ENCODE measurements at places on chromosomes 11 and 22.

- no peak for DNase-seq
Measured at GRCh38 chr11:96474263-96474662, 84.5 kb downstream of the JRKL start.

- DNase-seq: no peak
Measured at GRCh38 chr22:49359076-49359475, 468.6 kb downstream of the BRD1 start.

GRCh38 chr11:66835768-66836405, 7.4 kb upstream of the RCE1 start:
- no peak for DNase-seq

DNA sequence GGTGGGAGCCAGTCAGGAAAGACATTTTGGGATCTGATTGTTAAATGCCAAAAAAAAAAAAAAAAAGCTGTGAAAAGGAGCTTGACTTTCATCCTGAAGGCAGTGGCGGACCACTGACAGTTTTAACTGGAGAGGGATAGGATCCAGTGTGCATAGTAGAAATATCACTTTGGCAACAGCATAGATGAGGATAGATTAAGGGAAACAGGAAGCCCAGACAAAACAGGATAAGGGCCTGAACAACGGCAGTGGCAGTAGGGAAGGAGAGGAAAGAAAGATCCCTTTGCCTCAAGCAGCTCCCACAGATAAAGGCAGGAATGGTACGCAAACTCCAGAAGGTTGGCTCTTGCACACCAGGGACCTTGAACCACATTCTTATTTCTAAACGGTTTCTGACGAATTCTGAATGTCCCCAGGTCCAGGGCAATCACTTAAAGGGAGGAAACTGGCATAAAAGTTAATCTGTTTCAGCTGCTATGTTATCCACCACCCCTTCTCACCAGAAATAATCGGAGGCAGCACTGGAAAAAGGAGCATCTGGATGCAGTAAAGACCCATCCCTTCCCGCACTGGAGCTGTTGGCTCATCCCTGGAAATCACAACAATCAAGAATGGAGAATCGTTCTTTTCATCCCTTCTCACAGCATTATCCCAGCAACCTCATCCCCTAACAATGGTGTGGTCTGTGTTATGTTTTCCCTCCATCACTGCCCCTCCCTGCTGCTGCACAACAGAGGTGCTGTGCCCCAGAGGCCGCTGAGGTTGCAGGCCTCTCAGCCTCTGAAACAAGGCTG, 99.1 kb downstream of the GAB2 start:
- no peak for DNase-seq

DNA sequence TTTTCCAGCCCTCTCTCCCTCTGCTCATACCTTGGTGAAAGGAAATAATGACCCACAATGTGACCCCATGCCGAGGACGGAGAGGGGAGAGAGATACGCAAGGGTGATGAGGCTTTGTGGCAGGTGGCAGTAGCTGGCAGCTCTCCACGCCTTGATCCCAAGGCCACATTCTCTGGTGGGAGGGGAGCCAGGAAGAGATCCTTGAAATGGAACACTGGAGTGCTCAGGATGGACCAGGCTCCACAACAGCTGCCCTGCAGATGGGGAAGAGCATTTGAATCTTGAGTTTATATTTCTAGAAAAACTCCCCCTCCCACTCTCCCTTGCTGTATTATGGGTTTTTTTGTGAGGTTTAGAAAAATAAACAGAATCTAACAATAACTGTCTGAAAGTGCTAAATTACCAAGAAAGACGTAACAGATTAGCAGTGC, 61.6 kb upstream of the CDON start:
- no peak for DNase-seq

- DNase-seq: no peak
Measured at GRCh38 chr11:107731941-107732688, 20.3 kb upstream of the SLN start.

DNA sequence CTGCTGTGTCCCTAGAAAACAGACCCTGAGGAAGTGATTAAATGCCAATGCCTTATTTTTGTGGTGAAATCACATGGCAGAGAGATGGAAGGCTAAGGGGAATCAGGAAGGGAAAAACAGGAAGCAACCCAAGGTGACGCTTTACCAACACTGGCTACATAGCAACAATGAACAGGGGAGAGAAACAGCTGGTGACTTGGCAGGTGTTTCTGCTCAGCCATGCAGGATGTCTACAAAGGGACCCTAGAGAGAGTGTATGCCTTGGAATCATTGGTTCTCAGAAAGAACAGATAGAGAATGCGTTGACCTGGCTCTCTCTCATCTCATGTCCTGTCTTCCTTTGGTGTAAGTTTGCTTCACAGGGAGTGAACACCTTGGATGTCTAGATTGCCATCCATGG, 911.9 kb downstream of the OPCML start:
- no peak for DNase-seq

- no peak for DNase-seq
Measured at GRCh38 chr11:100831929-100832494, 144.9 kb downstream of the ARHGAP42 start.

DNA sequence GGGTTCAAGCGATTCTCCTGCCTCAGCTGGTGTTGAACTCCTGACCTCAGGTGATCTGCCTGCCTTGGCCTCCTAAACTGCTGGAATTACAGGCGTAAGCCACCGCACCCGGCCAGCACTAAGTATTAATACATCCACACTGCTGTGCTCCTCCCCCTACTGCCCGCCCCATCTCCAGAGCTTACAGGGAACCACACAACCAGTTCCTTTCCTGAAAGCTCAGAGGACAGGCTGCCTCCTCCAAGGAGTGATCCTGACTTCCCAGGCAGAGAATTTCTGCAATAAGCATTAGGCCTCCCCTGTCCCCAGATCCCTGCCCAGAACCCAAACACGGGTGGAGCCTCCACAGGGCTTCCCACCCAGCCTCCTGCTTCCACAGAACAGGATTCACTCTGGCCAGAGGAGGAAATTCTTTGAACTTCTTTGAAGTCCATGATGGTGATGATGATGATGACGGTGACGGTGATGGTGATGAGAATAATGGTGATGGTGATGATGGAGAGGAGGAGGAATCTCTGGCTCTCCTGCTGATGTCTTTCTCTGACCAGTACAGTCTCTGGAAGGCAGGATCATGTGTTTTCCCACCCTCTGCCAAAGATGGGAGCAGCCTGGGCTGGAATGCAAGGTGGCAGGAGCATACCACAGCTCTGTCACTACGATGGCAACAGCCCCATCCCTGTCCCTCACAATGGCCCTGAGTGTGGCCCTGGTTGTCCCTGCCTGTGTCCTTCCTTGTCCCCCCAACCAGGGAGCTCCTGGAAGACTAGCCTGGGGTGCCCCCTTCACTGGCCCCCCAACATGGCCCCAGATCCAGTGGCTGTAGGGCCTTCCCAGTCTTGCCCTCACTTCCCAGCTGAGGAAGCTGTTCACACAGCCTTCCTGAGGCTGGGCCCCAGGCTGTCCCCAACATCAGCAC, 33.5 kb upstream of the CSNK1E start:
- DNase-seq: peak; percentile 87

GRCh38 chr11:129910360-129910759, 15.0 kb upstream of the NFRKB start:
- no peak for DNase-seq

DNA sequence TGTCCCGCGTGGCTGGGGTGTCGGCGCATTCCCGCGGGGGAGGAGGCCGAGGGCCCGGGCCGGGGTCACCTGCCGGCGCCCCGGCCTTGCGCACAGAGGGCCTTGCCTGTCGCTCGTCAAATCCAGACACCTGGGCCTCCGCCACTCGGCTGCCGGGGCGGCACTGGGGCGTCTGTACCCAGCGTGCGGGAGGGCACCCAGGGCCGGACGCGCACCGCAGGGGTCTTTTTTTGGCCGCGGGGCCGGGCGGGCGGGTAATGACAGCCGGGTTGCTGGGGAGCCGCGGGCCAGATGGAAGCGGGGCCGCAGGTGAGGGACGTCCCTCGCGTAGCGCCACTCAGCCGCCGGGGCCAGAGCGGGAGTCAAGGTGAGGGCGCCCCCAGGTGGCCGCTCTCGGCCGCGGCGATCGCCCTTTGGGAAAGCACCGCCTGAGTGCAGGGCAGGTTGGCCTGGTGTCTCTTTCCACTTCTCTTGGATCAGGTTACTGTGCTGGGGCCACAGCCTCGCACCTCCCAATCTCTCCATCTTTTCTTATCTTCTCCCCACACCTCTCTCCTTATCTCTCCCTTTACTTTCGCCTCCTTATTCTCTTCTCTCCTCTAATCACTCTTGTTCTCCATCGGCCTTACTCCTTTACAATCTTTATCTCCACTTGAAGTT, 3.5 kb downstream of the PHLDB1 start:
- DNase-seq: no peak

- DNase-seq: no peak
Measured at GRCh38 chr11:109147726-109148125, 274.3 kb upstream of the C11orf87 start.

- no peak for DNase-seq
Measured at GRCh38 chr22:19115628-19116027, 6.6 kb downstream of the DGCR2 start.

- no peak for DNase-seq
Measured at GRCh38 chr11:45993531-45994001, 71.1 kb downstream of the LARGE2 start.

DNA sequence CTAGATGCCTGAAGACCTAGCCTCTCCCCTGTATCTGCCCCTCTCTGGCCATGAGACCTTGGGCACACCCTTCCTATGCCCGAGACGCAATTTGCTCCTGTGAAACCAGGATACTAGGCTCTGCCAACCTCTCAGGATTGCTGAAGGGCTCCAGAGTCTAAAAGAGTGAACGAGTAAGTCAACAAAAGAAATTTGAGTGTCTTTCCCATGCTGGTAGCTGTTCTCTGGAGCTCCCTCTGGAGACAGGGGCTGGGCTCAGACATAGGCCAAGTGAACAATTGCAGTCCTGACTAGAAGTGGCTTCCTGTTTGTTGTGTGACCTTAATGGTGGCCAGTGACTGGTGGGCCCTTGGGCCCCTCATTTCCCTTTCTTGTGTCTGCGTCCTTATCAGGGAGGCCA, 189.0 kb upstream of the NARS2 start:
- no peak for DNase-seq

GRCh38 chr22:23781511-23782183, 5.1 kb upstream of the SMARCB1 start:
- no peak for DNase-seq

GRCh38 chr11:105821781-105822180, 200.3 kb downstream of the MSANTD4 start:
- DNase-seq: no peak

DNA sequence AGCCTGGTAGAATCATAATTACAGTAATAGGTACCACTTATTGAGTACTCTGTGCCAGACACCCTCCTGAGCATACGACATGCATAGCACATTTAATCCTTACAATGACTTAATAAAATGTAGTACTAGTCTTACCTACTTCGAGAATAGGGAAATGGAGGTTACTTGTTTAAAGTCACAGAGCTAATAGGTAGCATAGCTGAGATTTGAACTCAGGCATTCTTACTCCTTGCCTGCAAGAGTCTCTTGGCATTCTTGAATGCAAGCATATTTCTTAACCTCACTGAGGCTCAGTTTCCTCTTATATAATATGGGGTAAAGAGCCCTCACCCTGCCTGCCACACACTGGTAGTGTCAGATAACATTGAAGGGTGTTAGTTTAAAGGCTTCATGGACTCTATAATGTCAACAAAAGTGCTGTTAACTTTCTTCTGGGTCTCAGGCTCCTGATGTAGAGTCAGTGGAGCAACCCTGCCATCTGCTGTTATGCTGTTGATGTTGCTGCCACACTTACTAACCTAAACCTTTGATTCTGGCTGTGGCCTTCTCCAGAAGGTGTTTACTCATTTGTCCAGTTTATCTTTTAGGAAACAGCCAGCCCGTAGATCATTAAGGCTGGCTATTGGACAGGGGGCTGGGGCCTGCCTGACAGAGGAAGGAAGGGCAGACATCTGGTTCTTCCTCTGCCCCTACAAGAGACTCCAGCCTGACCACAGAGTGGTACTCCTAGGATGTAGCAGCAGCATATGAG, 18.9 kb downstream of the LIMK2 start:
- peak; percentile 35 for DNase-seq

GRCh38 chr11:131785801-131786200, 415.4 kb downstream of the NTM start:
- no peak for DNase-seq

DNA sequence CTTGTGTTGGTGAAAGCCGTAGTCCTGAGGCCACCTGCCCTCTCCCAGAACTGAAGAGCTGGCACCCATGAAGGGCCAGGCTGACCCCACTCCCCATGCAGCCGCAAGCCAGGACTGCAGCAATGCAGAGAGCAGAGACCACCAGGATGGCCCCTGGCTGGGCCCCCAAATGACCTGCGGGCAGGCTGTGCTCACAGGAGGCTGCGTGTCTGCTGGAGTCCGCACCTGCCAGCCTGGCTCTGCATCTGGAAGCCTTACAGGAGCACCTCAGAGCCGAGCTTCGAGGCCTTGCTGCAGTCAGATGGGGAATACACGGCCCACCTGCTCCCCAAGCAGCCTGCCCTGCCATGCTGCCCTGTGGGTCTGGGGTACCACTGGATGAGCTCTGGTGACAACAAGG, 1336.8 kb downstream of the TBC1D22A start:
- DNase-seq: no peak

DNA sequence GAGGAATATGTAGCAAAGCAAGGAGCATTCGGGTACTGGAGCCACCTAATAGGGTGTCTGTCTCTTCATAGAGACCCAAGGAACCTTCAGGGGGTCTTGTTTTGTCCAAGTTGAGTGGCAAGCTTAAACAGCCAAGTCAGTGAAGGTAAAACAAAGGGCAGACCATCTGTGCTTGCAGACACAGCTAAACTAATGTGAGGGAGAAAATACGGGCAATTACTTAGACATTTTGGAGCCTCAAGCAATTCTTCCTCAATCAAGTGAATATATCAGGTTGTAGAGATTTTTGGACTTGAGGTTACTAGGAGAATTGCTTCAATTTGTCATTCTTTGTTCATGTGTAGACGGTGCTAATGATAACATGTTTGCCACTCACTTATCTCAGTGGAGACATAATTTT, 148.2 kb upstream of the ARHGAP20 start:
- DNase-seq: no peak

DNA sequence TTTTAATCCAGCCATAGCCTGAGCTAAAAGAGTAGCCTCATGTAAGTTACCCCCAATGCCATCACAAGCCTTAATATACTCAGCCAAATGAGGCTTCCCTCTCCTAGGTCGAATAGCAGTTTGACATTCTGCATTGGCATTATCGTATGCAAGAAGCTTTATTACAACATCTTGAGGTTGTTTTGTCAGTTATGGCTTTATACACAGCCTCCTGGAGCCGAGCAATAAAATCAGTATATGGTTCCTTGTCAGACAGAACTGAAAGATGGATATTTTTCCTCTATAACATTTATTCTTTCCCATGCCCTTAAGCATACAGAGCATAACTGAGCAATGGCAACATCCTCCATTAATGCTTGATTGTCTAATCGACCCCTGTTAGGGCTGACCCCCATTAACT, 5.4 kb upstream of the DNAJB13 start:
- no peak for DNase-seq

GRCh38 chr11:71437399-71437798, 10.8 kb downstream of the DHCR7 start:
- no peak for DNase-seq

GRCh38 chr22:50625131-50625567, 2.8 kb downstream of the ARSA start:
- DNase-seq: no peak

Measured in WERI-Rb-1 (cell line).